ENCODE measurements at places on chromosomes 3 and 15.

DNA sequence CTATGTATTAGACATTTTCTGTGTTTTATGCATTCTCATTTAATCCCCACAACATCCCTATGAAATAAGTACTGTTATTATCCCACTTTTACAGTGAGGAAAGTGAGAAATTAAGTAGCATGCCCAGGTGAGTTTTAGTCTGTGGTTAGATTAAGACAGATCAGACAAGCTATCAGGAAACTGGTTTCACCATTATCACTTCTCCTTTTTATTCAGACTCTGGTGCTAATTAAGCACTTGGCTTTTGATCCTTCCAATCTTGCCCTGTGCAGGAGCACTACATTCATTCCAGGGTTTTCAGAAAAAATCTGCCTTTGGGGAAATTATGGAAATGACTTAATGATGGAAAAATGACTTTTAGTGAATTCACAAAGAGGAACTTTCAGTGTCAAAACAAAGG lies 115.2 kb downstream of the TMEM108 start:
- DNase-seq, result no peak

DNA sequence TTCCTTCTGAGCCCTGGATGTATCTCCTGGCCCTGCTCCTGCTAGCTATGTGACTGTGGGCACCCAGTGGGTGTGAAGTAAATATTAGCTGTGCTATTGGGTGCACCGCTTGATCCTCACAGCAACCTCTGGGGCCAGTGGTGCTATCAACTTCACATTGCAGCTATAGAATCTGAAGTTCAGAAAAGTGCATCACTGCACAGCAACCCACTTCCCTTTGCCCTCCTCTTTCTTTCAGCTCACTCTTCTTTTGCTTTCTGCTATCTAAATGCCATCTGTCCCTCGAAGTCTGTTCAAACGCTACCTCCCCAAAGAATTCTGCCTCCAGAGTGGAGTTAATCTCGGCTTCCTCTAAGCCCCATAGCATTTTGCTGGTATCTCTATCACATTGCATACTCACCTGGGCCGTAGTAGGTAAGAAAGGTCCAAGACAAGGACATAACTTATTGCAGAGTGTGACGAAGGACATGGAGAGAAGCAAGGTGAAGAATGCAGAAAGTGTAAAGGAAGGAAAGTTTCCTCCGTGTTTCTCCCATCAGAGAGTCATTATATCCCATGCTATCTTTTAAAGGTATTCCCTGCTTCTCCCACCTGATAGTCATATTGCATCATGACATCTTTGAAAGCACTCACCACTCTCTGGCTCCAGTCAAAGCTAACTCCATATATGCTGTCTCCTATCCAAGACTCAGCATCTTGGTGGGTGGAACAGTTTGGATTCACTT lies 57.1 kb upstream of the BCL6 start:
- DNase-seq, result no peak

GRCh38 chr15:57686657-57687056 lies 19.9 kb upstream of the POLR2M start:
- no peak for DNase-seq

DNA sequence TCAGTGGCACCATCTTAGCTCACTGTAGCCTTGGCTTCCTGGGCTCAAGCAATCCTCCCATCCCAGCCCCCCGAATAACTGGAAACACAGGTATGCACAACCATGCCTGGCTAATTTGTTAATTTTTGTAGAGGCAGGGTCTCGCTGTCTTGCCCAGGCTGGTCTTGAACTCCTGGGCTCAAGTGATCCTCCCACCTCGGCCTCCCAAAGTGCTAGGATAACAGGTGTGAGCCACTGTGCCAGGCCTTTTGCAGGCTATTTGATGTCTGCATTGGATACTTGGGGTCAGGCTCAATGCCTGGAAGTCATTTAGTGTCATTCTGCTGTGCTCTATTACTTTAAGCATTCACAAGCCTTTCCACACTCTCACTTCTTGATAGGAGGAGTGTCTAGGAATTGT lies 17.6 kb downstream of the LIMD1 start:
- no peak for DNase-seq

GRCh38 chr3:46070595-46071093 lies 43.4 kb upstream of the XCR1 start:
- no peak for DNase-seq

DNA sequence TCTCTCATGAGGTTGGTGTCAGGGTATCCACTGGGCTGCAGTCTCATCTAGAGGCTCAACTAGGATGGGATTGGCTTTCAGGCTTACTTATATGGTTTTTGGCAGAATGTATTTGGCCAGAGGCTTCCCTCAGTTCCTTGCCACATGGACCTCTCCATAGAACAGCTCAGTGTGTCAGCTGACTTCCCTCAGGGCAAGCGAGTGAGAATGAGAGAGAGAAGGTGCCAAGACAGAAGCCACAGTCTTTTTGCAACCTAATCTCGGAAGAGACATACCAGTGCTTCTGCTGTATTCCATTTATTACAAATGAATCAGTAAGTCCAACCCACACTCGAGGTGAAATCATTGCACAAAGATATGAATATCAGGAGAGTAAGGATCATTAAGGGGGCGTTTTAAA lies 129.2 kb downstream of the CCNL1 start:
- no peak for DNase-seq

DNA sequence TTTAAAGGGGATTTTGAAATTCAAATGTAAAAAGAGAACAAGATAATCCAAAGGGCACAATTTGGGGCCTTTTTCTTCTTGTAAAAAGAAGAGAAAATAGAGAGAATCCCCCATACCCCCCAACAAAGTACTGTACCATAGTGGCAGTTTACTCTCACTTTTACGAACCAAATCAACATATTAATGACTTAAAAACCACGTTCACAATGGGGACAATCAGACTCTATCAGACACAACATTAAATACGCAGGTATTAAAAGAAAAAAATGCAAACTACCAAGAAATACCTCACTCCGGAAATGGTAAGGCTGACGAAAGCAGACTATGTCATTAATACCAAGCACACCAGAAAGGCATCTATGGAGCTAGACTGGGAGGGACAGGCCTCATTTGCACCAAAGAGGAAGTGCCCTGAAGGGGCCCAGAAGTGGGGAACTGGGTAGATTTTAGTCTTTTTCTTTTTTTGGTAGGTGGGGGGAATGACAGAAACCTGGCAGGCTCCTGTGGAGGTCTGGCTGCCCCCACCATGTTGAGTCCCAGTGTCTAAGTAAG lies 134.3 kb downstream of the TIGIT start:
- DNase-seq, result no peak

- DNase-seq, result peak; percentile 18
These were observed 18.5 kb upstream of the PDHB start for GRCh38 chr3:58452176-58452575.

- no peak for DNase-seq
These were observed 383.1 kb upstream of the TPRG1 start for GRCh38 chr3:188788621-188789081.
